ENCODE measurements at places on chromosomes 4 and X.
A peak's percentile ranks its signal among the peaks of the same experiment; 100 is the strongest.

DNA sequence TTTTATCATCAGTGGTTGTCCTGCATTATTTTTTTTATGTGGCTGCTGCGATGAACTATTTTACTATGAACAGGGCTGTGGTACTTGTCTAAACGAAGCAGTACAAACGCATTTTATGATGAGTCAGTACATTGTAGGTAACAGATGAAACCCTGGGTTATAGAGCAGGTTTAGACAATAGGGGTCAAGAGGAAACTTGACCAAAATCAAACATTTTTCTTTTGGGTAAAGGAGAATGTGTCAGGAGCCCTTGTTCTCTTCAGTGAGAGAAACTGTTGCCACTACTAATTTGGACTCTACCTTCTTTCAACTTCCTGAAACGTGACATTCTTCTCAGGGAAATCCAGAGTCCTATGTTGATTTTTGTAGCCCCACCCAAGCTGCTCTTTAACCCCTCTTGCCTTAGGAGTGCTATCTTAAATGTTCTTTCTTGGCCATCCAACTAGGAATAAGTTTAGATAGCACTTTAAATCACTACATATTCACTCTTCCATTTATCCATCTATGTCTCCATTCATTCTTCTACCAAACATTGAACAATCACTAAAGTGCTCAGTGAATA, 415.8 kb upstream of the NR3C2 start:
- no peak for DNase-seq

DNA sequence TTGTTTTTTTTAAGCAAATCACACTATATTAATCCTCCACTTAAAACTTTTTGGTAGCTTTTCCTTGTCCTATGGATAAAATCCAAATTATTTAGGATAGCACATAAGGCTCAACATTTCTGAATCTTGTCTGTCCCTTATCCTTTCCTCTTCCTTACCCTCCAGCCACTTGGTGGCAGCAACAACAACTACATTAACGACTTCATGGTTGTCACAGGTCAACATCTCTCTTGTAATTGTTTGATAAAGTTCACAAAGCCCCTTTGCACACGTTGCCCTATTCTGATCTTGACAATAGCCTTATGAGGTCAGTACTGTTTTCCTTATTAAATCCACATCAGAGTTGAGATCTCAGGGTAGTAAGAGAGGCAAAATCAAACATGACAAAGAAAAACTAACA, 269.0 kb upstream of the PABPC4L start:
- DNase-seq, result peak; percentile 5

DNA sequence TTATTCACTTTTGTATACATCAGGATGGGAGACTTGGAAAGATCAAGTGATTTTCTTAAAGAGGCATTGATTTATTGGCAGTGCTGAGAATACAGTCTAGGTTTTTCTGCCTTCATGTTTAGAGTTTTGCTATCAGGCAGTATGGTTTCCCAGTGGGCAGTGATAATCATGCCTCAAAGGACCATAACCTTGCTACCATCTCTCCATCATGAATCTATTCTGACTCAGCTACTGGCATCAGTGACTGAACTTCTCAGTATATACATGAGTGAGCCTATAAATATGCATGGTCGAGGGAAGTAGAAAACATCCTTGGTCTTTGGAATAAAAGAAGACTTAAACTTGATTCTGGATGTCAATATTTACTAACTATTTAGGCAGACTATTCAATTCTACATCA, 562.0 kb upstream of the AADAT start:
- DNase-seq, result no peak

DNA sequence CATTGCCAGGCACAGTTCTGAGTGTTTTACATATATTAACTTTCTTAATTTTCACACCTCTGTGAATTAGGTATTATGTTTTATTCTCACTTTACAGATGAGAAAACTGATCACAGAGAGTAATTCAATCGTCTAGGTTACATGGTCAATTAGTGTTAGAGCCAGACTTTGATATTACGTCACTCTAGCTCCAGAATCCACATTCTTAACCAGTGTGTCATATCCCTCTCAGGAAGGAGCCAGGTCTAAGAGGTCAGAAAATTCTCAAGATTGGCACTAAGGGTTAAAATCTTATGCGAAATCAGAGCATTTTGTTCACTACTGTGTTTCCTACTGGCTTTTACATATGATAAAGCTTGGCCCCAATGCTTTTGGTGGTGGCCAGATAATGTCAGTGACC, 7.4 kb downstream of the DMP1 start:
- no peak for DNase-seq

All from NCI-H2081 (cell line).